ENCODE measurements at places on chromosomes 11 and 22.
A peak's percentile ranks its signal among the peaks of the same experiment; 100 is the strongest.

- DNase-seq = no peak
Observed at GRCh38 chr11:76678321-76678720, 7.8 kb upstream of the LRRC32 start.

DNA sequence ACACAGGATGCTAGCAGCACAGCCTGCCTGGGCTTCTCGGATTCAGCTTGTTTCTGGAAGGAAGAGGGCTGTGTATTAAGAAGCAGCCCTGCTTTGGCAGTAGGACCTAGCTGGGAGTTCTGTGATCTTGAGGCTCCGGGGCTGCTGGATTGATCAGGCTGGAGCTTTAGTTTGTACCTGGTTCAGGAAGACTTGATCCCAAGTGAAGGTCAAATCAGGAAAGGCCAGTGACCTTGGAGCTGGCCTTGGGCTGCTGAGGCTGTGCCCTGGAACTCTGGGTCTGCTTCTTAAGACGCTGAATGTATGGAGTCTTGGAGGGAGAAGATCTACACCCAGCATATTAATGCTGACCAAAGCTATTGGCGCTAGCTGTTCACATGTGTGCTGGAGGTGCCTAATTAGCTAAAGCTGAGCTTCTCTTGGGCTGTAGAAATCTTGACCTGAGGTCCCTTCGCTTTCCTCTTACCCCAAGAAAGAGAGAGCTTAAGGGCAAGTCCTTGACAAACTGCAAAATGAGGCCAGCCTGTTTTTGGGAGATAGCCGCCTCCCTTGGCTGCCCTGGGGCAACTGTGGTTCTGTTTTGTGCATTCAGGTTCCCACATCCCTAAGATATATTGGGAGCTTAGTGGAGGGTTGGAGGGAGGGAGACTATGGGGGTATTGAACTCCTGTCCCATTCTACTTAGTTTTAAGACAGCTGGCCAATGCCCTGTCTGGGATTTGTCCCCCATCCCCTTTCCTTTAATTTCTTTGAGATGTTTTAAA is 135.9 kb downstream of the DBX1 start:
- DNase-seq = no peak

DNA sequence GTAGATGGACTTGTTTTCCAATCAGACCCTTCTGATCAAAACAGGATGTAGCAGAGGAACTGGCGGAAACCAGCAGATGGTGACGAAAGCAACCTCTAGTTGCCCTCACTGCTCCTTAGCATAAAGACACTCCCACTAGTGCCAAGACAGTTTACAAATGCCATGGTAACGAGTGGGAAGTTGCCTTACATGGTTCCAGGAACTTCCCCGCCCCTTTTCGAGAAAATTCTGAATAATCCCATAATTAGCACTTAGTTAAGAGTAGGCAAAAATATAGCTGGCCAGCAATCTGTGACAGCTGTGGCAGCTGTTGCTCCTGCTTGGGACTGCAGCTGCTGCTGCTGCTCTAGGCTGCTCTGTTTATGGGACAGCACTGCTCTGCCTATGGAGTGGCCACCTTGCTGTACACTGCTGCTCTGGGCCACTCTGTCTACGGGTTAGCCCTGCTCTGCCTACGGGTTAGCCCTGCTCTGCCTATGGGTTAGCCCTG is 33.4 kb upstream of the SORL1 start:
- DNase-seq = no peak

DNA sequence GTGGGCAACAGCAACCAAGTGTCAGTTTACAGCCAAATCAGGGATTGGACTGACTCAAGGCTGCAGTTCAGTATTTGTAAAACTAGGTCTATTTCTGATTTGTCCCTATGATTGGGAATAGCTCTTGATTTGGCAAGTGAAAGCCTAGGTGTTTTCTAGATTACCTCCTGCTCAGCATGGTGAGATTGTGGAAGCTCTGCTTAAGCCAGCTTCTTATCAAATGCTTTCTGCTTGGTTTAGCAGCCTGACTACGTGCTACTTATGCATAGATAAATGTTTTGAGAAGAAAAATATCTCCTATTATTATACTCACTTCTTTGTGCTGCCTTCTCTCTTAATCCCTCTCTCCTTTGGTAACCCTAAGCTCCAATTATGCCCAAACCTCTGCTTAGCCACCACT is 86.3 kb upstream of the AMOTL1 start:
- no peak for DNase-seq

DNA sequence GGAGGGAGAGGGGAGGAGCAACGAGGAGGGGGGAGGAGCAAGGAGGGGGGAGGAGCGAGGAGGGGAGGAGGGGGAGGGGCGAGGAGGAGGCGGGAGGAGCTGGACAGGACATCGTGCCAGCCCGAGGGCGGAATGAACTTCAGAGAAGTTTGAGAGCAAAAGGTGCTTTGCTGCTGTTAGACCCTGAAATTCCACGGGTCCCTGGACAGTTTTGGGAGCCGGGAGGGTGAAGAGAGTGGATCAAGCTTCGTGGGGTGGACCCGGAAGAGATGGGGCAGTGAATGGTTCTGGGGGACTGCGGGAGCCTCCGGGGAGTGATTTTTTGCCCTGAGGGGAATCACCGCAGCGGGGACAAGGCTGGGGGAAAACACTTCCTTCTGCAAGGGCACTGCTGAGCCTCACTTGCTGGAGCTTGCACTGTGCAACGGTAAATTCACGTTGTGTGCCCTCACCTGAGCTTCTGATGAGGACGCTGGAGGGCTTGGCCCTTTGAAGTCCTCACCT is 10.7 kb upstream of the NLRP6 start:
- DNase-seq = no peak

DNA sequence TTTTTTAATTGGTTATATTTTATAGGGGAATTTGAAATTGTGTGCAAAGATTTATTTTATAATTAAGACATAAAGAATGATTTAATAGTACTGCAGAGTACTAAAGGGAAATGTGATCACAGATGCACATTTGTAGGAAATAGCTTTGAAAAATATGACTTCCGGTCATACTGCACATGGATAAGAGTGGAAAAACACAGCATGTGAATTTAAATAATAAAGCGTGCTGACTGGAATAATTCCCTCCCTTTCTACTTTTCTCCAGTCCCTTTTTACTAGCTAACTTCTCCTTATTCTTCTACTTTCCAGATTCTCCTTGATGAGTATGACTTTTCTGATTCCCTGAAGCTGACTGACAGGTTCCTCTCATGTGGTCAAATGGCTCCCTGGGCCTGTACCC is 238.4 kb upstream of the CTSC start:
- DNase-seq = no peak

GRCh38 chr11:93028960-93029522 is 59.6 kb downstream of the MTNR1B start:
- no peak for DNase-seq

DNA sequence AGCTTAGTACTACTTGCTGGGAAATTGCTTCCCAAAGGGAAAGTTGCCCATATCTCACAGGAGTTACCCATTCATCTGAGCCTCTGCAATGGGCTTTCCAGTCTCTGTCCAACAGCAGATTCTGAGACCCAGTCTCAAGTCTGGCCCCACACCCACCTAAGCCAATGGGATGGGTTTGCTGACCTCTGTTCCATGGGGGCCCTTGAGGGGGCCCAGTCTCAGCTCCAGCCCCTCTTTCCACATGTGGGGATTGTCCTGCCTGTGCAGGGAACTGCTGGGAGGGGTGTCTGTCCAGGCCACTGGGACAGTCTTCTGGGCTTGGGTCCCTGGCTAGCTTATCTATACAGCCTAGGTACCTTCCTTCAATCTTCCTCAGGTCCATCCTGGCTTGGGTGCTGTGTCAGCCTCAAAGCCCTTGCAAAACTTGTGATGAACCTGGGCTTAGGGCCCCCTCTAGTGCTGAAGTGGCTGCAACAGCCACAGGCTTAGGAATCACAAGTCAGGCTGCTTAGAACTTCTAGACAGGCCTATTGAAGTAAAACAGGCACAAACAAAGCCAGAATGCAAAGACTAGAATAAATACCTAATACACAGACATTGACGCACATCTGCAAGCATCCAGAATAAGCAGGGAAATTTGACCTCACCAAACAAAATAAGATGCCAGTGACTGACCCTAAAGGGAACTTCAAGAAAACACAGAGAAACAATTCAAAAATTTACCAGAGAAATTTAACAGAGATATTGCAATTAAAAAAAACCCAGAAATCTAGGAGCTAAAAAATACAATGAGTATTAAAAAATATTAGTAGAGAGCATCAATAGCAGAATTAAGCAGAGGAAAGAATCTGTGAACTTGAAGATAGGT is 11.7 kb upstream of the PATL1 start:
- peak; percentile 20 for DNase-seq

GRCh38 chr11:24286238-24286637 is 210.6 kb upstream of the LUZP2 start:
- no peak for DNase-seq

DNA sequence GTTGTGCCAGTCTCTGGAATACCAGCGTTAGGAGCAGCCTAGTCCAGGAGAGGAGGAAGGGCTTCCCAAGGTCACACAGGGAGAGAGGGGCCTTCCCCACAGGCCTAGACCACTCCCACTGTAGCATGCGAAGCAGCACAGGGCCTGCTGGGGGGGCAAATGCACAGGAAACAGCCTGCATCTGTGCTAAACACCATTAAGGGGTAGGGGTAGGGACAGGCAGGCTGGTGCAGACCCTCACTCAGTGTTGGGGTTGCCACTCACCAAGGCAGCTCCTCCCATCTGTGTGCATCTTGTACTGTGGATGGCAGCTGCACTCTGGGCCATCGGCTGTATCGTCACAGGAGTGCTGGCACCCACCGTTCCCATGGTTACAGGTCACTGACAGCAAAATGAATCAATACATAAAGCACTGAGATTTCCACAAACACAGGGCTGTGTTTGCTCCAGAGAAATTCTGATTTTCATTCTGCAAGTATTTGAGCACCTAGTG is 24.9 kb downstream of the SCUBE2 start:
- DNase-seq = no peak

DNA sequence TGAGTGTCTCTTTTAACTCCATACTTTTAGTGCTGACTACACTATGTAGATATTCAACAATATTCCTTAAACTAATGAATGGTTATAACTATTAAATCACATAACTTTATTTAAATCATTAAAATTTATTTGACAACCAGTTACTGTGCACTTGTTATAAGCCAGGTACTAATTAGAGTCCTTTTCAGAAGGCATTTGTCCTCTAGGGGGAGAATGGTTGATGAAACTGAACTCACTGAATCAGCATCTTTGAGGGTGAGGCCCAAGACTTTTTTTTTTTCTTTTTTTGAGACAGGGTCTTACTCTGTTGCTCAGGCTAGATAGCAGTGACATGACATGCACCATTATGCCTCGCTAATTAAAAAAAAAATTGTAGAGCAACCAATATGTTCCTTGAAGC is 515.6 kb upstream of the CCDC90B start:
- DNase-seq = no peak

GRCh38 chr11:843818-844692 is 1.4 kb downstream of the TSPAN4 start:
- DNase-seq = no peak

GRCh38 chr11:1298695-1299492 is 10.5 kb downstream of the TOLLIP start:
- DNase-seq = no peak

DNA sequence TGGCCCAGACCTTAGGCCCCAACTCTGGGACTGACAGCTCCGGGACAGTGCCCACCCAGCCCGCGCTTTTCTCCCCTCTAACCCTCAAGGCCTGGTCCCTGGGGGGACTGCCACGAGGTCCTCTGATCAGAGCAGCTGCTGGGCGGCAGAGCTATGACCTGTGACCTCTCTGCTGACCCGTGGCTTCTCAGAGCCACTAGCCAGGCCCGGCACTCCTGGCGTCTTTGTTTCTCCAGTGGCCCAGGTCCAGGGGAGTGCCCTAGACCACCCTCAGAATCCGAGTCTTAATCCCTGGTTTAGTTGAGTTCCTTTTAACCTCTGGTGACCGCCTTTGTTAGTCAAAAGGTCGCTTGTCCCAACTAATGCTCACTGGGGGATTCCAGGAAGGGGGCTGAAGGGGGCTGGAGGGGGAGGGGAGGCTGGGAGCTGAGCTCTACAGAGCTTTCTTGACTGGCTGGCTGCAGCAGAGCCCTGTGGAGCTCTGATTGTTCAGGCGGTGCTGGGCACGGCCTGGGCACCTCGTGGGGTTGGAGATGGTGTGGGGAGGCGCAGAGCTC is 1.2 kb downstream of the FBLN1 start:
- no peak for DNase-seq

GRCh38 chr11:76805206-76805913 is 22.2 kb downstream of the TSKU start:
- no peak for DNase-seq

DNA sequence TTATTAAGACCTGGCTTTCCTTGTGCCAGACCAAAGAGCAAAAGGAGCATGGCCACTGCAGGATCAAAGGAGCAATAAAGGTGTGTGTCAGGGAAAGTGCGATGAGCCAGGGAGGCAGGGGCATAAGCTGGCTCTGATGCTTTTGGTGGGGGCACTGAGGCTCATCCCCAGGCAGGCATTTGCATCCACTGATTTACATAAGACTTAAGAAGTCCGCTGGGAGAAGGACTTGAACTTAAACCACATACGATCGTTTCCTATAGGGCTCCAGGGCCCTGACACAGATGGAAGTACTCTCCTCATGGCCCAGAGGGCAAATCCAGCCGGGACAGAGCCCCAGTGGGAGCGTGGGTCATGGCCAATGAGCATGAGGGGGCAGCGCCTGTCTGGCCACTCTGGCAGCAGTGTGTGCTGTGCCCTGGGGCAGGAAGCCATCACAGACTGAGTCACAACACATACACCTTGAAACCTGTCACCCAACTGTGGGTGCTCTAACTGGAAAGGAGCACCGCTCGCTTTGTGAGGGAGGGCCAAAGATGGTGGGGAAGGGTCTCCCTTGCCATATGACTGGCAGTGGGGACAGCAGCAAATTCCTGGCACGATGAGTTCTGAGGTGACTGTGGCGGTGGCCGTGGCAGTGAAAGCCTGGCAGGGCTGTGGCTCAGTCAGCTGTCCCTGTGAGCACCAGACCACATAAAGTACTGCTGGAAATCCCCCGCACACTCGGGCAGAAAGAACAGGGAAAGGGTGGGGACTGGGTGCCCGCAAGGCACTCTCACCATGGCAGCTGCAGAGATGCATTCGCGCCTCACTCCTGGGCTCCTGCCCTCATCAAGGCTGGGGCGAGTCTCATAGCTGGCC is 79.4 kb upstream of the LMO1 start:
- no peak for DNase-seq
